GM12865 (cell line): ENCODE measurements at places on chromosomes 6 and 20.

DNA sequence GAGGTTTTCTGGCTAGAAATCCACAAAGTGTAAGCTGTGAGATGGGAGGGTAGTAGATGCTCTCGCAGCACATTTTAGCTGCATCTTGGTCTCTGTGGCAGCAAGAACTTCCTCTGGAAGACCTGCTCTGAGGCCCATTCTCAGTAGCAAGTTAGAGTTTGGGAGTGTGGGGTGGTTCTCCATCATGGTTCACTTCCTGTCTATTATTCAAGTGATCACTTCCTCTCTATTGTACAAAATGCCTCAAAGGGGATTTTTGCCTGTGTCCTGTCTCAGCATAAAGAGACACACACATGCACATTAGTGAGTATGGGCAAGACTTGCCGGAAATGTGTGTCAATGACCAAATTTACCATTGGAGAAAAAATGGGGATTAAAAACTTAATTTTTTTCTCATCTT lies 42.5 kb downstream of the LYRM2 start:
- peak; percentile 74 for DNase-seq

GRCh38 chr6:47678739-47679138 lies 19.6 kb upstream of the ADGRF4 start:
- no peak for DNase-seq

GRCh38 chr20:45429618-45430017 lies 13.7 kb downstream of the PIGT start:
- no peak for DNase-seq

DNA sequence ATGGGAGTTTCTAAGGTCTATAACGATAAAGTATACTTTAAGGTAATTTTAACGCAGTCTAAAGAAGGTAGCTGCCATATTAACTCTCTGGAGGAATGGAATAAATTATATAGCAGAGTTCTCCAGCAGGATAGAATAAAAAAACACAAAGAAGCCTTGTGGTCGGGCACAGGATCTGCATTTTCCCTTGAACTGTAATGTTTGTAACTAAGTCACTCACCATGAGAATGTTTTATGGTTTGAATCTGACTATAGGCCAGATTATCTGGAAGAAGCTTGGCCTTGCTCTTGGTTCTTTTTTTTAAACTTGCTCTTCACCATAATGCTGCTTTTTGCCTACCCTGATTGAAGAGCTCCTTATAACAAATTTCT lies 238.8 kb upstream of the NOX3 start:
- no peak for DNase-seq

DNA sequence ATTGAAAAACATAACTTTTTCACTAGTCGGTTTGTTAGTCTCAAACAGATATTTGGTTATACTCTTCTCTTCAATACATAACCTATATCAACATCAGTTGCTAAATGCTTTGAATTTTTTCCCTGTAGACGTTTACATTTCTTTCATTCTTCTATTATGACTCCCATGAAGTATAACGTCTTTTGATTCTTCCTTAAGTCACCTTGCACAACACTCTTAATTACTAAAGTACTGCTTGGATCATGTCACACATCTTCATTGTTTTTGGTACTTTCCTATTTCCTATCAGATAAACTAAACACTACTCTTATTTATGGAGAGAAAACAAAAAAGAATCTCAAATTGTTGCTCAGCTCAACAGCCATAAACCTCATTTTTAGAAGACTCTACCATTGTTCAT lies 23.0 kb upstream of the BMP5 start:
- DNase-seq, result no peak

GRCh38 chr6:169868458-169868857 lies 117.0 kb downstream of the ERMARD start:
- peak; percentile 36 for DNase-seq

GRCh38 chr6:141641406-141641805 lies 491.3 kb upstream of the GJE1 start:
- no peak for DNase-seq

DNA sequence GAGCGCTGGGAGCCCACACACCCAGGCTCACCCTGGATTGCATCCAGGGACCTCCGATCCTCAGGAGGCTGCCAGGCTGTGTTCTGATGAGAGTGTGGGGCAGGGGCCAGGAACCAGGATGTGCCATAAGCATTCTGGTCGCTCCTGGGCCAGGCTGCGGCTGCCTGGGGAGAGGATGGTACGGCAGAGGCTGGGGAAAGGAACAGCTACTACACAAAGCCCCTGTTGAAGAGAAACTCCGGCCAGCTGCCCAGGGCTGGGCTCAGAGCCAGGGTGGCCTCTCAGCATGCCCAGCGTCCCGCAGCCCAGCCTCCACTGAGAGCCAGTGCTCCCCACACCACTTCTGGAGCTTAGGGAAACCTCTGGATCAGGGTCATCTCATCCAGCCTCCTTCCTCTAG lies 21.7 kb upstream of the OCSTAMP start:
- no peak for DNase-seq

DNA sequence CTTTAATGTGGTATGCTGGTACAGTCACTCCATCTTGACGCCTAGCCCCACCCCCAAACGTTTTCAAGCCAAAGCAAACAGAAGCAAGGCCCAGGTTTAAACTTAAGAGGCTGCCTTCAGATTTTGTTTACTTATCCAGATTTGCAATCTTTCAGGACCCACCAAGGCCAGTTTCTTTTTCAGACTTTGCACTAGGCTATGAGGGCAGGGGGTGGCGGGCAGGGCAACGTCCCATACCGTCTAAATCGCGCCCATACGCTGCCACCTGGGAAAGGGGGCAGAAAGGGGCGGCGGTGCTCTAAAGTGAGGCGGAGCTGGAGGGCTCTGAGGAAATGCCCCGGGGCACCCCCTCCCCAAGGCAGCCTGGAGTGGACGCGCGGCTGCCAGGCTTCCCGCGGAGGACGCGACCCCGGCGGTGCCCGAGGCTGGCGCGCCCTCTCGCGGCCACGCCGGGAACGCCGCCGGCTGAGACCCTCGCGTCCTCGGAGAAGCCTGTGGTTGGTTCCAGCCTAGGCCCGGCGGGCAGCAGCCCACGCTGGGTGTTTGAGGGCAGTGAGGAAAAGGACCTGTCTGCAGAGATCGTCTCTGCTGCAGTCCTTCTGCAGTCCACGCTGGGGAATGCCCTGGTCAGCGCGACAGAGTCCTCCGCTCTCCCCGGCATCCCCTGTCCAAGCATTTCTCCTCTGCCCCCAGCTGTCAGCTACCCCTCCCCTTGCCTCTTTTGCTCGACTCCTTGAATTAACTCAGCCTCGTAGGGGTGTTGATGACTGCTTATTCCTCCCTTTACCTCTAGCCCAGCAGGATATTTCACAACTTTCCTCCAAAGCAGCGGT lies 129.2 kb upstream of the PRND start:
- DNase-seq, result peak; percentile 18
